ENCODE measurements at places on chromosomes 16 and 17.

DNA sequence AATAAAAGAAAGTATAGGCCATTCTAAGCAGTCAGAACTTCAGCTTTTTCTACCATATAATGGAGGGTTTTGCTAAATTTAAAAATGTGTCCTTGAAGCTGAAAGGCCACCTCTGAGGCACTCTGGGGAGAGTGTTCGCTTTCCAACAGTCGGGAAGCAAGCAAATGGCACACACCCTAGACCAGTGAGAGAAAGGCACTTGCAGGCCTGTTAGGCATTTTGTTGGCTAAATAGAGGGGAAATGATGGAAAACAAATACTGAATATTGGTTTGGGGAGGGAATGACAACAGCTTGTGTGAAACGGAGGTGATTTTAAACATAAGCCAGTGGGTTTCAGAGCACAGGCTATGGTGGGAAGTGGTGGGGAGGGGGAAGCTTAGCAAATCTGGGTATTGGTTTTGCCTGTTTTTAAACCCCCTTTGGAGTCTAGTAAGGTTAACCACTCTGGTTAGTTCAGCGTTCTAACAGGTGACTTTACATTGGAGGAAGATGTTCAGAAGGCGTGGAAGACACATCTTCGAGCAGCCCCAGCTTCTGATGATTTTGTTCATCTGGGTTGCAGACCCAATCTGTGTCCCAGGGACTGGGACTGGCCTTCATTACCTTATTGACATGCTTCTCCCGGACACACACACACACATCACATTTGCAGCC lies 90.5 kb downstream of the PRKCA start:
- DNase-seq: no peak

DNA sequence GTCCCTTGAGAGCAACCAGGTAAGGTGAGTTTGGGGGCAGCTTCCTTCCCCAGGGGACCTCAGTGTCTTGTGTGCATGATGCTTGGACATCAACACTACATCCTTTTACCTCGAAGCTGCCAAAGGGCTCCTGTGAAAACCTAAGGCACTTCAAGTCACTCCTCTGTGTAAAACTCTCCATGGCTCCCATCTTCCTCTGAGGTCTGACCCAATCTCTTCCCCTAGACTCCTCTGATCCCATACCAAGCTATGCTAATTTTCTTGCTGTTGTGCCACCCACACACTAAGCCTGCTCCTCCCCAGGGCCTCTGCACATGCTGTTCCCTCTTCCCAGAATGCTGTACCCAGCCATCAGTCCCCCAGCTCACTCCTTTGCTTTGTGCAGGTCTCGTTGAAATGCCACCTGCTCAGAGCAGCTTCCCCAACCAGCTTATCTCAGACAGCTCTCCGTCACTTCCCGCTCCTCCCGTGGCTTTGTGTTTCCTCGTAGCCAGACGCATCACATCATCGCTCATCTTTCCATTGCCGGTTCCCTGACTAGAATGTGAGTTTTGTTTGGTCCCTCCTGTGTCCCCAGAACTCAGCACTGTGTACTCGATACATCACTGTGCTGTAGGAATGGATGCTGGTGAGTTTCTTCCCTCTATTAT lies 78.4 kb downstream of the CNGB1 start:
- no peak for DNase-seq

- DNase-seq: no peak
Observed at GRCh38 chr17:4509923-4510617, 11.4 kb downstream of the SPNS2 start.

GRCh38 chr16:296276-296675 lies 13.3 kb downstream of the PDIA2 start:
- DNase-seq: no peak

DNA sequence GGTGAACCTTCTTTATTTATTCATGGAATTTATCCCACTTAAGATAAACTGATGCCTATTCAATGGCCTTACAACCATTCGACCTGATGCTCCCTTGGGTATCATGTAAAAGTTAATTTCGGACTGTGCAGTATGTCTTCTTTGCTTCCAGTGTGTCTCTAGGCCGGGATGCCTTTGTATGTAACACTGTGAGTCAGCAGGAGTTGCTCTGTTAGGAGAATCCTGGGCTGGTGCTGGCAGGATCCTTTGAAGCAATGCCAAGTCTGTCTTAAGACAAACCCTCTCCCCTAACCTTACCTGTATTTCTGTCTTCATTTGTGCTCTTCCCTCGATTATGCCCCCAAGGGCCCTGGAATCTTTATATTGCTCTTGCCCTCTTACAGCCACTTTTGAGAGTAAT lies 37.9 kb upstream of the ABCA8 start:
- DNase-seq: no peak

GRCh38 chr17:48412841-48413240 lies 17.2 kb downstream of the SKAP1 start:
- DNase-seq: no peak

DNA sequence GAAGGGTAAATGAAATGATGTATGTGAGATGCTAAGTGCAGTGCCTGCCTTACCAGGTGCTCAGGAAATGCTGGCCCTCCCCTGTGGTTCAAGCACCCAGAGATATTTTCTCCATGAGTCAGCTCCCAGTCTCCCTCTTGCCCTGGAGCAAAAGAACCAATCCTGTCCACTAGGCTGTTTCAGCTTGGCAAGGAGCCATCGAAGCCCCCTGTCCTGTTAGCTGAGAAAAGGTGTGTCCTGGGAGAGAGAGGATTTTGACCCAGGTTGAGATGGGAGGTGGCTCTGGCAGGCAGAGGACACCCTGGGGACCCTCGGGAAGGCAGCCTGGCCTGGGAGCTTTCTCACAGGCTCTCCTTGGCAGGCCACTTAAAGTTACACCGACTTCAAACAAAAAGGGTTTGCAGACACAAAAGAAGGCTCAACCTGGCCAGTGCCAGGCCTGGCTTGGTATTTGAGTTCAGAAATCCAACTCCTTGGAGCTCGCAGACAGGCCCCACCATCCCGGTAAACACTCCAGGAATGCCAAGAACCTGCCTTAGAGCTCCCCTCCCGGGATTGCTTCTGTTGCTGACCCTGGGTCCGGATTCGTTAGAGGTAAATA lies 29.6 kb downstream of the NTN1 start:
- no peak for DNase-seq

- no peak for DNase-seq
Observed at GRCh38 chr17:4519361-4519788, 20.7 kb downstream of the SPNS2 start.

- DNase-seq: no peak
Observed at GRCh38 chr17:6870841-6871240, 39.3 kb upstream of the TEKT1 start.

- no peak for DNase-seq
Observed at GRCh38 chr16:24778671-24779070, 49.2 kb downstream of the TNRC6A start.

GRCh38 chr16:74450236-74450635 lies 29.0 kb upstream of the CLEC18B start:
- DNase-seq: no peak

GRCh38 chr17:81904600-81905423 lies 2.8 kb downstream of the NPB start:
- DNase-seq: no peak

DNA sequence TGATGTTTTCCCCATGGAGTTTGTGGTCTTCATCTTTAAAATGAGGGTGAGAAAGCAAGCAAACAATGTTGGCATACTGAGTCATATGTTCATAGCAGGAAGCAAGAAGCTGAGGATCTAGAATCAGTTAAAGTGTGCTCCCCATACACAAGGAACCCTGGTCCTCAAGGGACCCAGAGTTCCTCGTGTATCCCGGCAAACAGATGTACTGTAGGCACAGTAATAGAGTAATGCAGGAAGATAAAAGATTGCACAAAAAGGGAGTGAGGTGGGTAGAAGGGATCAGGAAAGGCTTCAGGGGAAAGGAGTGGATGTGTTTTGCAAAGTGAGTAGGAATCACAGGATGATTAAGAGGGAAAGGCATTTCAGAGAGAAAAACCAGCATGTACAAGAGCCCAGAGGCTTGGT lies 412.3 kb upstream of the CDH11 start:
- DNase-seq: no peak

GRCh38 chr17:7844292-7845154 lies 10.3 kb upstream of the TMEM88 start:
- peak; percentile 78 for DNase-seq
